Central memory CD8-positive, alpha-beta T cell (primary cell): ENCODE measurements at places on chromosomes 16 and 17.

DNA sequence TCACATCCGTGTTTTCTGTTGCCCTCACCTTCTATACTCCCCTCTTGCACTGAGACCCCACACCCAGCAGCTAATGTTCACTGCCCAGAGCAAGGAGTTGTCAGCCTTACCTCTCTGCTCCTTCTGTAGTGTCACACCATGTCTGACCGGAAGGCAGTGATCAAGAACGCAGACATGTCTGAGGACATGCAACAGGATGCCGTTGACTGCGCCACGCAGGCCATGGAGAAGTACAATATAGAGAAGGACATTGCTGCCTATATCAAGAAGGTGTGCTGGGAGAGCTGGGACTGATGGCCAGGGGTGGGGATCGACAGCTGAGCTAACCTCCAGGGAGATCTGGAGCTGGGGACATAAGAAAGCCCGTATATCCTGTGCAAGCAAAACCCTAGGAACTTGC lies 3.7 kb downstream of the DYNLL2 start:
- no peak for DNase-seq

GRCh38 chr17:74641224-74641957 lies 17.9 kb upstream of the CD300E start:
- DNase-seq: no peak

GRCh38 chr16:67198238-67198734 lies 645 bp upstream of the ELMO3 start:
- no peak for DNase-seq

DNA sequence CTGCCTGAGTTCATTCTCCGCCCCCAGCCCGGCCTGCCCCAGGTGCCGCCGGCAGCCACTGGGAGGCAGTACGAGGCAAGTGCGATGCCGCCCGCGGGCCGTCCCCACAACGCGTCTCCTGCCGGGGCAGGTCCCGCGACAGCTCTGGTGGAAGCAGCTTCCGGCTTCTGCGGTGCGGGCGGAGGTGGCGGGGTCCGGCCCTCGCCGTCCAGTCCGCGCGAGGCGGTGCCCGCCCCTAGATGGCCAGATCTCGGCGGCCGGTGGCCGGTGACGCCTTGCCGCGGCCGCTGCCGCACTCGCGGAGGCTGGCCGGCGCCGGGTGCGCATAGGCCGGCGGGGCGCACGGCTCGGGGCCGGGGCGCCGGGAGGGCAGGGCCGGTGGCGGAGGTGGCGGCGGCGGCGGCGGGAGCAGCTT lies 1.8 kb downstream of the GJD3 start:
- peak; percentile 70 for DNase-seq

GRCh38 chr16:28324235-28324886 lies 32.0 kb downstream of the SBK1 start:
- no peak for DNase-seq

DNA sequence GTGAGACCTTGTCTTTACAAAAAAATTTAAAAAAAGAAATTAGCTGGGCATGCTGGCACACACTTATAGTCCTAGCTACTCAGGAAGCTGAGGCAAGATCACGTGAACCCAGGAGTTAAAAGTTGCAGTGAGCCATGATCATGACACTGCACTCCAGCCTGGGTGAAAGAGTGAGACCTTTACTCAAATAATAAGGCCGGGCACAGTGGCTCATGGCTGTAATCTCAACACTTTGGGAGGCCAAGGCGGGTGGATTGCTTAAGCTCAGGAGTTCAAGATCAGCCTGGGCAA lies 11.5 kb upstream of the RIPOR1 start:
- DNase-seq: no peak

DNA sequence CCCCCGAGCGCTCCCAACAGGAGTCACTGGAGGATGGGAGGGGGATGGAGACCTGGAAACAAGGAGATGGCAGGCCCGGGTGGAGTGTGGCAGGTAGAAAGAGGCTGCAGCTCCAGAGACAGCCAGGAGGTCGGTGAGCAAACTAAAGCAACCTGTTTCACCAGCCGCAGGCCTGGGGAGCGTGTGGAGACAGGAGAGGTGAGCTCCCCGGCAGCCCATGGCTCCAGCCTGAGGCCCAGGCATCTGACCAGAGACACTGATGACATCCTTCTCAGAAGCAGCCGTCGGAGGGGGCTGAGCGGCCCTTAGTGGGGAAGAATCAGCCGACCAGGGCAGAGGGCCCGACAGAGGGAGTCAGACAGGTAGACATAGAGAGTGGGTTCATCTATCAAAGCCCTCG lies 165.1 kb downstream of the ZNF423 start:
- no peak for DNase-seq

GRCh38 chr17:42585353-42585752 lies 7.8 kb upstream of the PSMC3IP start:
- no peak for DNase-seq

GRCh38 chr17:17505610-17506171 lies 9.5 kb upstream of the RASD1 start:
- DNase-seq: no peak

- peak; percentile 52 for DNase-seq
Observed at GRCh38 chr16:67936880-67937605, 393 bp upstream of the PSMB10 start.

- DNase-seq: no peak
Observed at GRCh38 chr16:2093793-2094192, 41.9 kb downstream of the PKD1 start.

GRCh38 chr16:87687126-87687910 lies 78.5 kb downstream of the KLHDC4 start:
- no peak for DNase-seq

GRCh38 chr17:44439168-44439567 lies 49.7 kb upstream of the ITGA2B start:
- no peak for DNase-seq

- DNase-seq: peak; percentile 41
Observed at GRCh38 chr16:1963806-1964505, 670 bp downstream of the RPS2 start.

DNA sequence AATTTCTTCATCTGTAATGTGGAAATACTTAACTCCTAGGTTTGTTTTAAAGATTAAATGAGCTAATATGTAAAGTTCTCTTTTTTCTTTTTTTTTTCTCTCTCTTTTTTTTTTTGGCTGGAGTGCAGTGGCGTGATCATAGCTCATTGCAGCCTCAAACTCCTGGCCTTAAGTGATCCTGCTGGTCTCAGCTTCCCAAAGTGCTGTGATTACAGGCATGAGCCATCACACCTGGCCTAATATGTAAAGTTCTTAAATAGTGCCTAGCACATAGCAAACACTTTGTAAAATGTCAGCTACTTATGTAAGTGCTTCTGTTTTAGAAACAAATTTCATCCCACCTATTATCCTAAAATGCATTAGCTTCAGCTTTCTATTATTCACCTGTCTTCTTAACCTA lies 40.0 kb downstream of the TMC6 start:
- no peak for DNase-seq

DNA sequence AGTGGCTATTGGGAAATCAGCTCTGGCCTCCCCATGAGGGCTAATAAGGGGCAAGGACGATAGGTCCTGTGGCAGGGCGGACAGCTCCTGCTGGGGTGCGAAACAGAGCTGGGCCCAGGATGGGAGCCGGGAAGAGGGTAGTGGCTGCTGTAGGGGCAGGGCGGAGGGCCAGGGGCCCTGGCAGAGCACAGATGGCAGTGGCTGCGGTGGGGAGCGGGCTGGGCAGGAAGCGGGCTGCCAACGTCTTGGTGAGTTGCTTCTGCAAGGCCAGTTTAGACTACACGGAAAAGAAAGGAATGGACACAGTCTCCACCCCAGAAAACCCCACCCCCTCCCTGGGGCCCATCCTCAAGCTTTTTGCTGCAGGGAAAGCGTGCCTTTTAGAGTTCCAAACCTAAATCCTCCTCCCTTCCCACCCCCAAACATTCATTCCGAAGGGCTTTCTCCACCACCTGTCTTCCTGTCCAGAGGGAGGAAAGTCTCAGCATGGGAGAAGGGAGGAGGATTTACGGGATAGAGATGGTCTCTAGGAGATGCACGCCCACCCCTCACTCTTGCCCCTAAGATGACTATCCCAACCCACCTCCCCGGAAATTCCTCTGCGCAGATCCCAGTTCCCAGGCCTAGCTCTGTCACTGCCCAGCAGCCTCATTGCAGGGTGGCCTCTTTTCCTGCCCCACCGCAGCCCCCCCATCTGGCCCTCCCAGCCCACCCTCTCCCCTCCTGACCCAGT lies 7.1 kb downstream of the NKIRAS2 start:
- no peak for DNase-seq

DNA sequence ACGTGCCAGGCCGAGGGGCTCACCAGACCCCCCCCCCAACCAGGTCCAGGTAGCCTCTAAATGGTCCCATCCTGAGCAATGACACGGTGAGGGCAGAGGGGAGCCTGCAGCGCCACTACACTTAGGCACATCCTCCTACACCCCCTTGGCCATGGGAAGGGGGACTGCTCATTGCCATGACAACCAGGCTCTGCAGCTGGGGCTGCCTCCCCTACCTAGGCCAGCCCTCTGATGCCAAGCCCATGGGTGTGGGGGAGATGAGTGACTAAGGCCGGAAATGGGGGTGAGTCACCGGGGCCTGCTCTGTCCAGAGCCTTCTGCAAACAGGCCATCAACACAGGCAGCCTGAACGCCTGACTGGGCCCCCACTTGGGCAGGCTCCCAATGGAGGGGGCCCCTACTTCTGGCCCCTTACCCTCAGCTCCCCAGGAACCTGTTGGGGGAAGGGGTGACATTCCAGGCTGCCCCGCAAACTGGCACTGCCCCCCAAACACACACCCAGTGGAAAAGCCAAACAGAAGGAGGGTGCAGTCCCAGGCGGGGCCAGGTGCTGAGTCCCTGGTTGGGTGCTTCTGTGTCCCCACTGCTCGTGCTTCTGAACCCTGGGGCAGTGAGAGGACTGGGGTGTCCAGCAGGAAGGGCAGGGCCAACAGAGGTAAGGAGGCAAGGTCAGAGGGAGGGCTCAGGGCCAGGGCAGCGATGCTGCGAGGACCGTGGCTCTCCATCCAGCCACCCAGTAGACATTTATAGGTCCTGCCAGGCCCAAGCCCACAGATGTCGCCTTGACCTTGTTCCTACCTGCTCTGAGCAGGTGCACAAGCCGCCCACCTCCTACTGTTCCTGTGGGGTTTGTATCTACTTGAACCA lies 8.2 kb downstream of the PLCD3 start:
- DNase-seq: no peak

DNA sequence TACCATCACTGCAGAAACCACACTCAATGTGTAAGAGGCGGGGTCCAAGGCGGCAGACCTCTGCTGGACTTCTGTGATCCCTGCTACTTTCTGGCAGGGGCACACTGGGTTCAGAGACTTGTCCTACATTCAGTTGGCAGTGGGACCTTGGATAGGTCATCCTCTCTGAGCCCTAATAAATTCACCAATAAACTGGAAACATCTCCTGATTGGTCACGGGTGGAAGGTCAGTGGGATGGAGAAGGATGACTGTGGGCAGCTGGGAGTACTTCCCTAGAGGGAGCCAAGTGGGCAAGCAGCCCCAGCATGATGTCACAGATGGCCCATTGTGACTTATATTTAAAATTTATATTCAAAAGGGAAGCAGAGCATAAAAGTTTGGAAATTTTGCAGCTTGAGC lies 49.7 kb downstream of the RNF112 start:
- DNase-seq: no peak

- DNase-seq: no peak
Observed at GRCh38 chr17:66337866-66338485, 35.6 kb downstream of the PRKCA start.

GRCh38 chr17:321386-321941 lies 31.1 kb downstream of the RPH3AL start:
- no peak for DNase-seq

GRCh38 chr17:57420734-57421717 lies 164.7 kb downstream of the MSI2 start:
- DNase-seq: no peak

DNA sequence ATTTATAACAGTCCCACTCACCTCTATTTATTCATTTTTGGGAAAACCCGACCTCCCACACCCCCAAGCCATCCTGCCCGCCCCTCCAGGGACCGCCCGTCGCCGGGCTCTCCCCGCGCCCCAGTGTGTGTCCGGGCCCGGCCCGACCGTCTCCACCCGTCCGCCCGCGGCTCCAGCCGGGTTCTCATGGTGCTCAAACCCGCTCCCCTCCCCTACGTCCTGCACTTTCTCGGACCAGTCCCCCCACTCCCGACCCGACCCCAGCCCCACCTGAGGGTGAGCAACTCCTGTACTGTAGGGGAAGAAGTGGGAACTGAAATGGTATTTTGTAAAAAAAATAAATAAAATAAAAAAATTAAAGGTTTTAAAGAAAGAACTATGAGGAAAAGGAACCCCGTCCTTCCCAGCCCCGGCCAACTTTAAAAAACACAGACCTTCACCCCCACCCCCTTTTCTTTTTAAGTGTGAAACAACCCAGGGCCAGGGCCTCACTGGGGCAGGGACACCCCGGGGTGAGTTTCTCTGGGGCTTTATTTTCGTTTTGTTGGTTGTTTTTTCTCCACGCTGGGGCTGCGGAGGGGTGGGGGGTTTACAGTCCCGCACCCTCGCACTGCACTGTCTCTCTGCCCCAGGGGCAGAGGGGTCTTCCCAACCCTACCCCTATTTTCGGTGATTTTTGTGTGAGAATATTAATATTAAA lies 638 bp upstream of the TMEM88 start:
- DNase-seq: no peak

DNA sequence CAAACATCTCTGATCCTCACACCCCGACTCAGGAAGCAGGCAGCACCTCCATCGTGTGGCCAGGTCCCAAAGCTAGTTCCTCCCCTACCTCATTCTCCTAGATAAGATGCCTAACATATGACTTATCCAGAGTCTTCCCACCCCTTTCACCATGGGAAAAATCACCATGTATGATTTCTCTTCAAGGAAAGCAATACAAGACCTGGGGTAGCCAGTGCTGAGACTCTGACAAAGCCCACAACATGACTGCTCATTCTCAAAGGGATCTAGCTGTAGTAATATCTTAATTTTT lies 45.1 kb downstream of the CMTM4 start:
- no peak for DNase-seq

DNA sequence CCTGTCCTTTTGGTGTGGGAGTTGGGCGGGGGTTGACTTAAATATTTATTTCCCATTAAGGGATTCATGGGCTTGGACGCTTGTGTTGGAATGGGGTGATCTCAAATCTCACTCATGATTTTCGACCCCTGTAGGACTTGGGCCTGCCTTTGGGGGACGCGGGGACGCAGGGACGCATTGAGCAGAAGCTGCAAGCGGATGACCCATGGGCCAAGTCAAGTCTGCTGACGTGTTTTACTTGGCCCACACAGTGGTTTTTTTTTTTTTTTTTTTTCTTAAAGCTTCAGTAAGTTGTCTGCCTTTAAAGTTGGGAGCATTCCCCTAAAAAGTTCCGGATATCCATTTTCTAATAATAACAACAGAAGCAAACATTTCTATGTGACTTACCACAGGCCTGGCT lies 28.9 kb downstream of the CMIP start:
- no peak for DNase-seq
